Aorta (tissue), 5 donors: ENCODE measurements at places on chromosomes 4 and X. TPM values are rescaled to one million over a fixed set of nuclear protein-coding genes. Genes with fewer than 3 reads are reported as not detected.

DNA sequence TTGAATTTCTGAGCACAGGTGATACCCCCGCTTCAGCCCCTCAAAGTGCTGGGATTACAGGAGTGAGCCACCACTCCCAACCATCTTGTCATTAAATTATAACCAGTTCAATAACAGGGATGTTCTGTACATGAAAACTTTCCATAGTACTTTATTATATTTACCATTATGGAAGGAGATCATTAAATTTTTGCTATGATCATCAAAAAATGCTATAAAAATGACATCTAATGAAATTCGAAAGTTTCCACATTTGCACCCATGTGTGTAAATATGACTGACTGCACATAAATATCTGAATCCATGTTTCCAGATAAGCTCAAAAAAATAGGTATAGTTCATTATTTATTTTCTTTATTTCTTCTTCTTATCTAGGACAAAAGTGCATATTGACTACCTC is 182.6 kb downstream of the FBXO8 start:
- H3K4me3 ChIP-seq, result no peak overlapping the region
- H3K4me1 ChIP-seq, result no peaks in the 10 kb centered on the region
- no peak overlapping the region for H3K27ac ChIP-seq
- no peak for DNase-seq

DNA sequence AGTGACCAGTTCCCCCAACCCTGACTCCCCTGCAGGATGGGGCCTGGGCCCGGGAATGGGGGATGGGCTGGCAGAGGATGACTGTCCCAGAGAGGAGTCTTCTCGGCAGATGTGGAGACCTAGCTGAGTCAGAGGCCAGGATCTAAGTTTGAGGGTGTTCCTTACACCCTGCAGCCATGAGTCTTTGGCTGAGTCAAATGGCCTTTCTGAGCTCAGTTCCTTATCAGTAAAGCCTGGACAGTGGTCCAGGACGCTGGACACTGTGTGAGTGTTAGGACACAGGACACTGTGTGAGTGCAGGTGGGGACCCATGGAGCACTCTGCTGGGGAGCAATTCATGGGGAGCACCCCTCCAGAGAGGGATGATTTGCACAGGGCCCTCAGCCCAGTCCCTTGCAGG is 5.0 kb downstream of the IL9R start:
- no peaks in the 10 kb centered on the region for H3K36me3 ChIP-seq
- no peak for DNase-seq
- no peaks in the 10 kb centered on the region for H3K27me3 ChIP-seq
- H3K27ac ChIP-seq, result no peak overlapping the region

AMBN gene
- total RNA-seq, result not detected

GRCh38 chr4:54660591-54660990 is 2.8 kb downstream of the KIT start:
- H3K27me3 ChIP-seq, result no peaks in the 10 kb centered on the region
- H3K36me3 ChIP-seq, result no peaks in the 10 kb centered on the region

KANTR gene
- total RNA-seq, result 27.7 TPM

GRCh38 chr4:120691536-120691935 is 231.0 kb downstream of the PRDM5 start:
- DNase-seq, result no peak
- no peak overlapping the region for H3K27ac ChIP-seq
- no peak overlapping the region for H3K4me3 ChIP-seq
- no peaks in the 10 kb centered on the region for H3K36me3 ChIP-seq

GRCh38 chr4:83207497-83208101 is 77.0 kb downstream of the COQ2 start:
- H3K4me3 ChIP-seq, result no peak overlapping the region
- no peaks in the 10 kb centered on the region for H3K27me3 ChIP-seq
- peaks cover 2% of the 10 kb centered on the region for H3K4me1 ChIP-seq
- H3K27ac ChIP-seq, result no peak overlapping the region
- no peaks in the 10 kb centered on the region for H3K36me3 ChIP-seq

GRCh38 chr4:1009542-1010394 is 1.7 kb upstream of the FGFRL1 start:
- no peaks in the 10 kb centered on the region for H3K4me1 ChIP-seq
- no peak overlapping the region for H3K27ac ChIP-seq
- H3K4me3 ChIP-seq, result peak overlapping the region; percentile 44
- no peaks in the 10 kb centered on the region for H3K36me3 ChIP-seq

TMEM129 gene
- 26.6 TPM for total RNA-seq

LSM6 gene
- 25.8 TPM for total RNA-seq

- H3K4me1 ChIP-seq, result no peaks in the 10 kb centered on the region
- H3K4me3 ChIP-seq, result no peak overlapping the region
- no peaks in the 10 kb centered on the region for H3K27me3 ChIP-seq
- DNase-seq, result no peak
- H3K36me3 ChIP-seq, result peaks cover 8% of the 10 kb centered on the region
Observed at GRCh38 chr4:15989424-15989823, 26.4 kb upstream of the FGFBP2 start.

DNA sequence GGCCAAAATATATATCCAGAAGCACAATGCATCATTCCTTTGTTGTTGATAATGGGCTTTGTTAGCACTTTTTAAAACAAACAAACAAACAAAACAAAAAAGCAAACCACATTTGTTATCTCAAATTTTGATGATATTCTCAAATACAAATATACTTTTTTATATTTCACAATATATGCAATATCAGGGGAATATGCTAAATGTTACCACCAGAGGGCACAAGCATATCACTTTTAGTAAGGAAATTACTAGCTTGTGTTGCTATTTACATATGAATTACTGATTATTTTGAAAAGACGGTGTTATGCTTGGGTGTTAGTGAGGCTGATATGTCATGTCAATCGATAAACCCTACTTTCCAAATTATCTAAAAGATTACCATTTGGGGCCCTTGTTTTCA is 29.1 kb downstream of the RIPPLY1 start:
- no peak for DNase-seq
- H3K36me3 ChIP-seq, result no peaks in the 10 kb centered on the region
- H3K4me1 ChIP-seq, result no peaks in the 10 kb centered on the region
- no peaks in the 10 kb centered on the region for H3K27me3 ChIP-seq

DNA sequence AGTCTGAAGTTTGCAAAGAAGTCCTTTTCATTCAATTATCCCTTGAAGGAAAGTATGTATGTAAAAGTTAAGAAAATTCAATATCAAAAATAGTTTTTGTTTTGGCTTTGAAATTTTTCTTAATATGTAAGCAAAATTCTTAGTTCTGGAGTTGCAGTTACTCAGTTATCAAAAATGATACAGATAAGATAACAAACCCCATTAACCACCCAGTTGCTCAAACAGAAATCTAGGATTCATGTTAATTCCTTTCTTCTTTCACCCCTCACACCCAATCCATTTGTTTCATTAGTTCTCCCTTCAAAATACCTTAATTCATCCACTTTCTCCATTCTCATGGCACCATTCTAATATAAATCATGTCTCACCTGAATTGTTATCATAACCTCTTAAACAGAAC is 40.5 kb upstream of the JADE1 start:
- no peak overlapping the region for H3K4me3 ChIP-seq
- no peak for DNase-seq
- H3K27me3 ChIP-seq, result no peaks in the 10 kb centered on the region
- no peaks in the 10 kb centered on the region for H3K4me1 ChIP-seq

HSFX3 gene
- total RNA-seq, result not detected

DNA sequence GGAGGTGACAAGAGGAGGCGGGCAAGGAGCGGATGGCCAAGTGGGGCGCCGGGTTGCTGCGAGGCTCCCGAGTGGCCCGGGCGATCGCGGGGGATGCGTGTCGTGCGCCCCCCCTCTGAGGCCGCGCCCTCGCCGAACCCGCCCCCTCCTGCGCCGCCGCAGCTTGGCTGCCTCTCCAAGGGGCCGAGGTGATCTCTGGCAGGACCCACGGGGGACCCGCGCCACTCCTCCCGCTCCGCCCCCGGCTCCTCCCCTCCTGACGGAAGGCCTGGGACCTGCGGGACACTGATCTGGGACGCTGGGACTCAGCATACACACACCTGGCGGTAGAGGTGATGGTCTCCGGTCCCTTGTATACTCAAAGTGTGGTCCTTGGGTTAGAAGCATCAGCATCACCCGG is 21.9 kb upstream of the FAM47C start:
- no peaks in the 10 kb centered on the region for H3K36me3 ChIP-seq
- H3K4me3 ChIP-seq, result no peak overlapping the region
- H3K4me1 ChIP-seq, result no peaks in the 10 kb centered on the region
- H3K27me3 ChIP-seq, result no peaks in the 10 kb centered on the region
- no peak for DNase-seq

TBL1X gene
- total RNA-seq, result 42.1 TPM

DNA sequence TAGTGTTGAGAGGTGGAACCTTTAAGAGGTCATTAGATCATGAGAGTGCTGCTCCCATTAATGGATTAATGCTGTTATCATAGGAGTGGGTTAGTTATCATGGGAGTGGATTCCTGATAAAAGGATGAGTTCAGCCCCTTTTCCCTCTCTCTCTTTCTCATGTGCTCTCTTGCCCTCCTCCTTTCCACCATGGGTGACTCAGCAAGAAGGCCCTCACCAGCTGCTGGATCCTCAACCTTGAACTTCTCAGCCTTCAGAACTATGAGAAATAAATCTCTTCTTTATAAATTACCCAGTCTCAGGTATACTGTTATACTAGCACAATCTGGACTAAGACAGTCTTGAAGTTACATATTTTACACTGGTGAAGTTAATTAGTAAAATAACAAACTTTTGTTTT is 10.0 kb upstream of the CDKL5 start:
- H3K36me3 ChIP-seq, result no peaks in the 10 kb centered on the region
- no peak overlapping the region for H3K4me3 ChIP-seq
- H3K27me3 ChIP-seq, result no peaks in the 10 kb centered on the region
- no peak for DNase-seq

GRCh38 chr4:8540072-8540471 is 40.1 kb upstream of the GPR78 start:
- no peaks in the 10 kb centered on the region for H3K4me1 ChIP-seq
- H3K27ac ChIP-seq, result no peak overlapping the region
- no peak for DNase-seq
- H3K36me3 ChIP-seq, result no peaks in the 10 kb centered on the region

- DNase-seq, result no peak
- no peak overlapping the region for H3K4me3 ChIP-seq
- no peaks in the 10 kb centered on the region for H3K36me3 ChIP-seq
- no peaks in the 10 kb centered on the region for H3K27me3 ChIP-seq
- H3K27ac ChIP-seq, result no peak overlapping the region
- no peaks in the 10 kb centered on the region for H3K4me1 ChIP-seq
Observed at GRCh38 chr4:149347139-149347538, 468.5 kb downstream of the IQCM start.

GRCh38 chrX:122363112-122363795 is 820.8 kb upstream of the GRIA3 start:
- no peaks in the 10 kb centered on the region for H3K4me1 ChIP-seq
- H3K27me3 ChIP-seq, result no peaks in the 10 kb centered on the region
- H3K36me3 ChIP-seq, result no peaks in the 10 kb centered on the region
- H3K4me3 ChIP-seq, result no peak overlapping the region
- H3K27ac ChIP-seq, result no peak overlapping the region

DNA sequence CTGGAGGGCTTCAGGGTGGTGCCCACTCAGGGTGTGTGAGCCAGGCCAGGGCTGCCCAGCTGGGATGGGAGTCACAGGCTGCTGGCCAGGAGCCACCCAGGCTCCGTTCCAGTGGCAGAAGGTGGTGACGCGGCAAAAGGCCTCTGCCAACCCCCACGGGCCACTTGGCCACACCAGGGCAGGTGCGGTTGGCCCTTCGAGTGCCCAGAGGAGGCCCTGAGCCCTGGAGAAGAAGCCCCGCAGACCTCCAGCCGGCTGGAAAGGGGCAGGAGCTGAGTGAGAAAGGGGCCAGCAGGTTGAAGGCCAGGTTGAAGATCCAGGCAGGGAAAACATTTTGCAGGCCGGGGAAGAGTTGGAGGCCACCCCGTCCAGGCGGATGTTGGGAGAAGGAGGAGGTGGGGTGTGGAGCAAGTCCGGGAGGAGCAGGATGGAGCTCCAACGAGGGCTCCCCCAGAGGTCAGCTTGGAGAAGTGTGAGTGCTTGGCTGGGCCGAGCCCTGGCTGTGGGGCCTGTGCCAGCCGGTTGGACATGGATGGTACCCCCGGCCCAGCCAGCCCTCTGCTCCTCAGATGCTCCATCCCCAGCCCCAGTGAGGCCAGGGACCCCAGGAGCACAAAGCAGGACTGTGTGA is 2.8 kb upstream of the CPLX1 start:
- no peaks in the 10 kb centered on the region for H3K4me1 ChIP-seq
- H3K4me3 ChIP-seq, result no peak overlapping the region
- H3K27ac ChIP-seq, result no peak overlapping the region
- peak; percentile 60 for DNase-seq

GRCh38 chrX:112868586-112868985 is 28.0 kb upstream of the AMOT start:
- H3K36me3 ChIP-seq, result no peaks in the 10 kb centered on the region
- no peaks in the 10 kb centered on the region for H3K4me1 ChIP-seq
- no peak for DNase-seq
- no peak overlapping the region for H3K4me3 ChIP-seq

GRCh38 chr4:184616633-184617551 is 32.4 kb downstream of the CASP3 start:
- H3K27me3 ChIP-seq, result no peaks in the 10 kb centered on the region
- no peaks in the 10 kb centered on the region for H3K4me1 ChIP-seq
- H3K27ac ChIP-seq, result no peak overlapping the region
- no peak overlapping the region for H3K4me3 ChIP-seq
- no peaks in the 10 kb centered on the region for H3K36me3 ChIP-seq
- no peak for DNase-seq

MAGEA8 gene
- not detected for total RNA-seq

- H3K4me1 ChIP-seq, result no peaks in the 10 kb centered on the region
- no peak overlapping the region for H3K27ac ChIP-seq
- H3K4me3 ChIP-seq, result no peak overlapping the region
- H3K36me3 ChIP-seq, result no peaks in the 10 kb centered on the region
- H3K27me3 ChIP-seq, result no peaks in the 10 kb centered on the region
Observed at GRCh38 chr4:20983763-20984575, 283.7 kb downstream of the PACRGL start.

- peaks cover 3% of the 10 kb centered on the region for H3K4me1 ChIP-seq
- no peak for DNase-seq
- H3K27ac ChIP-seq, result no peak overlapping the region
- H3K36me3 ChIP-seq, result peaks cover 6% of the 10 kb centered on the region
Observed at GRCh38 chr4:108619372-108620100, 840 bp upstream of the RPL34 start.

WNK3 gene
- total RNA-seq, result 3.3 TPM

GRCh38 chrX:9183481-9183880 is 149.6 kb upstream of the FAM9B start:
- H3K4me1 ChIP-seq, result no peaks in the 10 kb centered on the region
- H3K27me3 ChIP-seq, result no peaks in the 10 kb centered on the region
- no peak overlapping the region for H3K27ac ChIP-seq
- no peaks in the 10 kb centered on the region for H3K36me3 ChIP-seq
- H3K4me3 ChIP-seq, result no peak overlapping the region

DNA sequence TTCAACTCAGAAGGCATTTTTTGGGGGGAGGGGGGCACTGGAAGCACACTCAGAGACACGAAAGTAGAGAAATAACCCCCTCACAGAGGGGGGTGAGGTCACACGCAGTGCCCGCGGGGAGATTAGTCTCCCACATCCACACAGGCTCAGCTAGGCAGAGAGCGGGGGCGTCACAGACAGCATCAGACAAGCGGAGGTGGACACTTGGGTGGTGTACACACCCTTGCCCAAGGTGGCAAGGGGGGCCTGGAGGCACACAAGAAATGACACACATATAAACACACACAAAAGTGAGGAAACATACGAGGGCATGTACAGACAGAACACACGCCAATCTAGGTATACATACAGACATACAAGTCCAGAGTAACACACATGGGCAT is 637 bp upstream of the SYN1 start:
- DNase-seq, result no peak
- no peak overlapping the region for H3K4me3 ChIP-seq
- no peak overlapping the region for H3K27ac ChIP-seq
- H3K36me3 ChIP-seq, result no peaks in the 10 kb centered on the region
